ENCODE measurements at places on chromosomes 16 and 17. TPM values are rescaled to one million over a fixed set of nuclear protein-coding genes. Genes with fewer than 3 reads are reported as not detected.
A peak's percentile ranks its signal among the peaks of the same experiment; 100 is the strongest.

DNA sequence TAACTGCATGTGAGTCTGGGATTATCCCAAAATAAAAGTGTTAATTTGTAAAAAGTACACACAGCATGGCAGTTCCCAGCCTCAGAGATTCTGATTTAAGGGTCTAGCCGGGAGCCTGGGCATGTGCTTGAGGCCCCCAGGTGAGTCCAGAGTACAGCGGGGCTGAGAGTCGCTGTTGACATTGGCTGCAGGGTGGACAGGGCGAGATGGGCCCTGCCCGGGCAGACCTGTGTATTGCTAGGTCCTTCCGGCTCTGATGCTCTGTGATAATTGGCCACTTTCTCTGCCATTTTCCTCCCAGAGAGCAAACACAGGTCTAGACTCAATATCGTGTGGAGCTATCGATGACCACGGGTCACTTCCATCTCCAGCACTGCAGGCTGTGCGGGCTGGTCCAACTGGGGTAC is 73.6 kb downstream of the ABCC6 start:
- no peak for DNase-seq

GRCh38 chr17:32142857-32143526 is 690 bp downstream of the RHOT1 start:
- no peak for DNase-seq

GRCh38 chr16:85170590-85171003 is 58.3 kb upstream of the CIBAR2 start:
- DNase-seq, result no peak

DNA sequence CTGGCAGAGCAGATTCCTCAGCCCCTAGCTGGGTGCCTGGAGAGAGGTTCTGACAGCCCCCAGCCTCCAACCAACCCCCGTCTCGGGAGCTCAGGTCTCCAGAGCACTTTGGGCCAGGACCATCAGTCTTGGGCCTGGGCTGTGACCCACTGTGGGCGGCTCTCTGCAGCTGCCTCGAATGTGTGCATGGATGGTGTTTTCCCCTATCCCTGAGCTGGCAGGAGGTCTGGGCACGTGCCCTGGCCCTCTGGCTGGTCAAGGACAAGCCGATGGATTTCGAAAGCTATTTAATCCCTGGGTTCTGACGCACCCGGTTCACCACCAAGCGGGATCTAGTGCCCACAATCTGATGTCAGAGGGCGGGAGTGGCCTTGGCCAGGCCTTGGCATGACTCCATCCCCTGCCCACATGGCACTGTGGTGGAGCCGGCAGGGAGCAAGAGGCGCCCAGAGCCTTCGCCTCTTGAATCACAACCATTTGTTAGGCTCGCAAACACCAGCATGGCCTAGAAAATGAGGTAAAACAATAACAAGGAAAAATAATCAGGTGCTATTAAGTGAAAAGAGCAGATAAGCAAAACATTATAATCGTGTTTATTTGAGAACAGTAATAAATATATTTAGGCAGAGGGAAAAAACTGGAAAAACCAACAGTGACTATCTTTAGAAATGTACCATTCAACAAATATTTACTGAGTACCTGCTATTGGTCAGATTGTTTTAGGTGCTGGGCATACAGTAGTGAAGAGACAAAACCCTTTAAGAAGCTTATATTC is 69.3 kb upstream of the TOB1 start:
- DNase-seq, result no peak

DNA sequence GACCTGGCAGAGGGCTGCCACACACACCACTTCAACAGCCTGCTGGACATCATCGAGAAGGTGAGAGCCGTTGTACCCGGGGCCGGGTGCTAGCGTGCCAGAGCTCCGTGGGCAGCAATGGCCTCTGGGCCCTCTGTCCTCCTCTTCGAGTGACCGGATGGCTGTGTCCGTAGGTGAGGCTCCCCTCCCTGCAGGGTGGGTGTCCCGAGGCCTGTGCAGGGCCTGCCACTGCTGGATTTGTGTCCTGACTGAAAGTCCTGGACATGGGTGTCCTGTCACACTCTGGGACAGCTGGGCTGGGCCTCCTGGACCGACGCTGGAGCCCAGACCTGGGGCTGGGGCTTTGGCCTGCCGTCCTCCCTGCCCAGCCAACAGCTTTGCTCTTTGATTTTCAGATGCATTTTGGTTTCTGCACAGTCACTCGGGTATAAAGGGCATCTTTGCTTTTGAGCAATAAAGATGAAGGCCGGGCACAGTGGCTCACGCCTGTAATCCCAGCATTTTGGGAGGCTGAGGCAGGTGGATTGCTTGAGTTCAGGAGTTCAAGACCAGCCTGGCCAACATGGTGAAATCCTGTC is 16.7 kb downstream of the TSC2 start:
- no peak for DNase-seq

DNA sequence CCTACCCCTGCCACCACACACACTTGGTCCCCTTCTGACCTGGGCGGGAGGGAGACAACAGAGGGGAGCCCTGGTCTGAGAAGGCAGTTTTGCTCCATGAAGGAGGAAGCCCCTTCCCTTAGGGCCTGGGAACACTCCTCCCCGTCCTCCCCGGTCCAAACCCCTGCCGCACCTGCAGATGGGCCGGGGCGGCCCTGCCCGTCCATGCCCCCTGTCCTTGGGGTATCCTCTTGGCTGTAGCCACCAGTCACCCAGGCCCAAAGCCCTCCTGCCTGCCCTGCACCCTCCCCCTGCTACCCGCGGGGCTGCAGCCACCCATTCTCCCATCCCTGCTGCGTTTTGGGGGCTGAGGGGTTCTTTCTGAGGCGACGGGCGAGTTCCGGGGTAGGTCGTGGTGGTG is 33.9 kb downstream of the GSE1 start:
- no peak for DNase-seq

GRCh38 chr16:79169239-79169638 is 431.3 kb downstream of the MAF start:
- peak; percentile 43 for DNase-seq

DNA sequence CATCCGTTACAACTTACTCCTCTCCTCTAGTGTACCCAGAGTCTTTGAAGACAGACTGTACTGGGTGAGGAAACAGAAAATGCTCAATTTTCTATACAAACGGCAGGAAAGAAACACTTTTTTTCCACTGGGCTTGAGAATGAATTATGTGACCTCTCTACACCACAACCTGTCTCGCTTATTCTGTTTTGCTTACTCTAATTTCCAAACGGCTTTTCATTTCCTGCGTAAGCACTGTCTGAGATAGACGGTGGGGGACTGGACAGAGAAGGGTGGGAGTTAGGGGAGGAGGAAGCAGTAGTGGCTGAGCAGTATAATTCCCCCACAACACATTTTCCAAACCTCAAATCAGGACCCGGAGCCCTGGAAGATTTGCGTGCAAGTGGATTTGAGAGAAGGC is 191.4 kb upstream of the SDK2 start:
- peak; percentile 15 for DNase-seq

- DNase-seq, result no peak
These were observed 426.1 kb upstream of the DYNLRB2 start for GRCh38 chr16:80114699-80115098.

- no peak for DNase-seq
These were observed 29.0 kb downstream of the WSB1 start for GRCh38 chr17:27322690-27323508.

The ZNF594 gene
- 17.5 TPM for total RNA-seq

The C1QL1 gene
- total RNA-seq, result not detected

The NT5C3B gene
- 41.5 TPM for total RNA-seq

The GLP2R gene
- total RNA-seq, result not detected
